Peyer's patch (tissue), 4 donors: ENCODE measurements at places on chromosomes 3 and 15. TPM values are rescaled to one million over a fixed set of nuclear protein-coding genes. Genes with fewer than 3 reads are reported as not detected.

ZNF80 gene
- total RNA-seq = not detected

RHOV gene
- 0.67 TPM for total RNA-seq

UCN2 gene
- 1.7 TPM for total RNA-seq

MYL3 gene
- 17.3 TPM for total RNA-seq

CCR3 gene
- not detected for total RNA-seq

CYP8B1 gene
- not detected for total RNA-seq

RFT1 gene
- total RNA-seq = 11.1 TPM
